CD8-positive, alpha-beta T cell (primary cell): ENCODE measurements at places on chromosomes 5 and 9.

DNA sequence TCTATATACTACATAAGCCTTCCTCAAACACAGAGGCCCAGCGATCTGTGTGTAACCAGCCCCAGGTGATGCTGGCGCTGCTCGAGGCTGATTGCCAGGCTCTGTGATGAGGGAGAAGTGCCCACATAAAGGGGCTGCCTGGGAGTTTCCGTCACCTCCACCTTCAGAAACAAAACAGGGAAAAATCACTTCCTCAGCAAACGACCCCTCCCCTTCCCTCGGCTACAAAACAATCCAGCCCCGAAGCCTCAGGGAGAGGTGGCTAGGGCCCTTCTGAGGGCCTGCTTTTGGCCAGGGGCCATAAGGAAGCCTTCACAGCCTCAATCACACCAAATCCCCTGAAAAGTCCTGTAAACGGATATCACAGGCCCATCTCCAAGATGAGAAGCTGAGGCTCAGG lies 51.1 kb downstream of the DAP start:
- DNase-seq: no peak

GRCh38 chr5:153496835-153497234 lies 6.4 kb downstream of the GRIA1 start:
- no peak for DNase-seq

GRCh38 chr5:66795682-66796081 lies 199.5 kb downstream of the MAST4 start:
- no peak for DNase-seq

- DNase-seq: no peak
Measured at GRCh38 chr5:179805070-179805528, 1.6 kb downstream of the MGAT4B start.
